Hematopoietic multipotent progenitor cell treated with erythropoietin and hydrocortisone succinate and interleukin-3 and kit ligand, for 6 days (in vitro differentiated cells): ENCODE measurements at places on chromosomes 5 and 9.

GRCh38 chr5:111720333-111720890 lies 36.6 kb downstream of the NREP start:
- DNase-seq: no peak

DNA sequence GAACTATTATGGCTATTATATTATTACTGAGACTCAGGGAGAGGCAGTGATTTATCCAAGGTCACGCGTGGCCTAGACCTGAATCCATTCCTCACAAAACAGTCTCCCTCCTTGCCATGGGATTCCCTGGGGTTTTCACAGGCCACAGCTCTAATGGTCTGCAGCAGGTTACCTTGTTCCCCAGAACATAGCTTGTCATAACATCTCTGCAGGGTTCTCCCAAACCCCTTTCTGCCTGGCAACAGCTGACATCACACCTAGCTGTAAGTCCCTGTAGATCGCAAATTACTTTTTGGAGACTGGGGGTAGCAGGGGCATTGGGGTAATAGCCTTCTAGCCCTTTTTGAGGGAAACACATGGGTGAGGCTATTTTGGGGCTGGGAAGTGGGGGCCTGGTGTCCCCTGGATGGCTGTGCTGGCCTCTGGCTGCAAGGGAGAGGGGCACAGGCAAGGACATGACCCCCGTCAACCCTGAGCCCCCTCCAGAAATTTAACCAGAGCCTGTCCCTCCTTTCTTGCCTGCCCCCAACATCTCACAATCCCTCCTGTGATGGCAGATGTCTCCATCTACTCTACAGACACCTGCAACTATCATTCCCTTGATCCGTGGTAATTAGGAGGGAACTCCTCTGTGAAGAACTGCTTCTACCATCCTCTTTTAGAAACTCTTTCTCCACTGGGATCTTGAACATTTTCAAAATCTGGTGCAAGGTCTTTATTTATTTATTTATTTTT lies 1.3 kb downstream of the CD74 start:
- DNase-seq: peak; percentile 83

DNA sequence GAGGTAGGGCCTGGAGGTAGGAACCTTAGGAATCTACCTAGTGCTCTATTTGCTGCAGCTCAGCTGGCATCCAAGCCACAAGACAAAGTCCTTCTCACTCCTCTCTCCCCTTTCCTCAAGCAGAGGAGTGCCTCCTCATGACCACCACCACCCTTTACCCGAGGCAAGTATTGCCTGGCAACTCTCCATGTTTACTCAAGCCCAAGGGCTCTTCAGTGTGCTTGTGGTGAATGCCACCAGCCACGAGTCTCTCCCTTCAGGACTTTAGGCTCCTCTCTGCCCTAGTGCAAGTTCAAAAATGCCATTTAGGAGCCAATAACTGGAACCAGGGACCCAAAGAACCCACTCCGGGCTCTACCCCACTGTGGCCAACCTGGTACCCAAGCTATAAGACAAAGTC lies 514.5 kb upstream of the RGMB start:
- no peak for DNase-seq

DNA sequence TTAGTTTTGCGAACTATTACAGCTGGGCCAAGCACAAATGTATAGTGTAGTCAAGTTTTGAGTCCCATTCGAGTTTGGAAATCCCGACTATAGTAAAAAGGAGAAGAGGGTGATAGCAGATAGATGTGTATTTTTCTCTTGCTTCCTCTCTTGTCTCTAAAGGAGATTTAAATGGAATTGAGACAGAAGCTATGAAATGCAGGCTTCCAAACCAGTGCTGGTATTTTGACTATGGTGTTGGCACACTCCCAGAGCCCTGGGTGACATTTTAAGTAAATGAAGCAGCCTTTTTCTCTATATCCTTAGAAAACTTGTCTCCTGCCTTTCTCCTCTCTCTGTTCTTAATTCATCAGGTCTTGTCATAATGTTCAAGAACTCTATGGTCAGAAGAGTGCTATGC lies 17.7 kb upstream of the AUH start:
- no peak for DNase-seq

DNA sequence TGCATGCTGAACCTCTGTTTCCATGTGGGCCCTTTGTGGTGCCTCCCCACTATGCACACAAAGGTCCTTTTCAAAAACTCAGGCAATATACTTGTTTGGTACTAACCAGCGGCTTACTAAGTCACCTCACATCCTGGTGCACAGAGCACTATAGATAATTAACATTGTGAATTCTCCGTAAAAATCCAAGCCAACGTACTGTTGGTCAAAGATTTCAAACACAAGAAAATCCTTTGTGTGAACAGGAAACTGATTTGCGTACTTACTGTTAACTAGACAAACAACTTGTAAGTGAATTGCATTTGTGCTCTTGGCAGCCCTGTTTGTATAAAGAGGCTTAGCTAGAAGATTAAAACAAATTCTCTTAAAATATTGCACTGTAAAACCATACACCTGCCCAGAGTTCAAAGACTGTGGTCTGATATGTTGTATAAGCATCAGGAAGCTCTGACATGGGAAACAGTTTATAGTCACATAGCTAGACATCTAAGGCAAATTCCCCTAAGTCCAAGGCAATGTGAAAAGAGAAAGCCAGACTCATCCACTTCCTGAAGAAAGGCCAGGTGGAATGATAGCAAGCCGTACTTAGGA lies 125.0 kb upstream of the SLC12A2 start:
- no peak for DNase-seq

DNA sequence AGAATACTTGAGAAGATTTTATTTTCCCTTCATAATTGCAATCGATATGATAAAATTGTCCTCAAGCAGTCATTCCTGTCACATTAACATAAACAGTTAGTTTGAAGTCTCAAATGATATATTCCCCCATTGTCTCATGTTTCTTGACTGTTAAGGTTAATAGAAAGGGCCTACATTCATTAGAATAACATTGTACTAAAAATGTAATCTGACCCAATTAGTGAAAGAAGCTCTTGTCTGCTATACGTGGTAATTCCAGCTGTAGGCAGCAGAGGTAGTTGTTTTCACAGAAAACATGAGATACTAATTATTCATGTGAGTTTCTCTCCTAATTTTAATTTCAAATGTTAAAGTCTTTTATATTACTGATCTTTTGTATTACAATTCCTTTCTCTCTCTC lies 25.9 kb upstream of the AP3B1 start:
- peak; percentile 58 for DNase-seq

DNA sequence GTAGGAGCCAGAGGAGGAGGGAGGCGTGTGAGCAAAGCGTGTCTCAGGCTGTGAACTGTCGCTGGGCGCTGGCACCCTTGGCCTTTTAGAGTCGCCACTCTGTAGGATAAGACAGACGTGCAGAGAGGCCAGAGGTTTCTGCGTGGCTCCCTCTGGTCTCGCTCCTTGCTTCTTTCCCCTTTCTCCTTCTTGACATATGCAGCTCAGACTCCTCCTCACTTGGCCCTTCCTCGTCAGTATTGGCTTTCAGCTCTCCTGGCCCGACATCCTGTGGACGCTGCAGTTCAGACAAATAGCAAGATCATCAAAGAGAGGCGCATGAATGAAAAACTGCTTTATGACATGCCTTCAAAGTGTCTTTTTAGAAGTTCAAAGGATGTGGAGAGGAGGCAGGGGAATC lies 116.8 kb upstream of the SPRY4 start:
- DNase-seq: no peak

GRCh38 chr5:140664030-140664358 lies 710 bp upstream of the WDR55 start:
- DNase-seq: no peak

DNA sequence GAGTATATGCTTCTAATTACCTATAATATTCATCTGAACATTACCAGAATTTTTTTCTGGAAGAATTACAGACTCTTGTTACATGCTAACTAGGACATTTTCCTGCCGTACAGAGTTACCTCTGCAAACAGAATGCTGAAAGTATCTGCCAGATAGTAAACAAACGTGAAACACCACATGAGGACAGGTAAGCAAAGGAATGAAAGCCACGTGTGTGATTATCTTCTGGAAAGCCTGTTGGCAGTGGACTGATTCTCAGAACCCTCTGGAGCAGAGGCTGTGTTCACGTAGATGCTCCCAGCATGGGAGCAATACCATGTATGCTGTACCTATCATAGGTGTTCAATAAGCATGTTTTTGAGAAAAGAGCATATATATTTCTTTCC lies 472.6 kb downstream of the ENC1 start:
- no peak for DNase-seq

GRCh38 chr5:82986404-82986803 lies 90.8 kb downstream of the TMEM167A start:
- no peak for DNase-seq

DNA sequence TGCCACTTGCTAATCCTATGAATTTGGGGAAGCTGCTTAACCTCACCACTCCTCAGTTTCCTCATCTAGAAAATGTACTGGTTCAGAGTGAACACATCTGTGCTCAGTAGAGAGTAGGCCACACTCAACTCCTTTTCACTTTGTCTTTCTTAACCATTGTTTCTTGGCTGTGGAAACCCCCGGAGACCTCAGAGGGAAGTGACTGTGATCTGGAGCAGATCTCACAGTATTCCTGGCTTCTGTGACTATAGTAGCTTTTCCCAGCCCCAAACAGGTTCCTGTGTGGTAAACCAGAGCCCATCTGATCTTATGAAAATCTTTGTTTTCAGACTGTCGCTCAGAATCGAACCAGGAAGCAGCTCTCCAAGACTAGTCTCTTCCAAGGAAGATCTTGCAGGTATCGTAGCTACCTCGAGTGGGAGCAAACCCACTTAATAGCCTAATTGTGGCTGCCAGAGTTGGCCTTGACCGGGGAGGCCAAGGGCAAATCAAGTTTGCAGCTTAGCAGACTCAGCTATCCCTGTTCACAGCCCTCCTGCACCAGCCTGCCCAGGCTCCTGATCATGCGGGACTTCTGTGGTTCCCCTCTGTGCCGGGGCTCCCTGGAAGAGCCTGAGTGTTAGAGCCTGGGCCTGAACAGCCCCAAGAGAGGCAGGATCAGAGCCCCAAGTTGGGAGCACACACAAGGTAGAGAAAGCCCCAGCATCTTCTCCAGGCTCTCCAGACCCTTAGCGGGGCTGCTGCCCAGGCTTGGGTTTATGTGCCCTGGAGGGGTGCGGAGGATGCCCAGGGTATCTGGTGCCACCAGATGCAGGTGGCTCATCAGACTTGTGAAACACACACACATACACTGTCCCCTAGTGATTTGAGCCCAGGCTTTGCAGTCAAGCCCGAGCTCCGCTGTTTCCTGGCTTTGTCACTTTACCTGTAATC lies 52.2 kb upstream of the ANGPTL2 start:
- no peak for DNase-seq

- DNase-seq: peak; percentile 75
These were observed 2.5 kb downstream of the PTGES2 start for GRCh38 chr9:128124873-128125579.

DNA sequence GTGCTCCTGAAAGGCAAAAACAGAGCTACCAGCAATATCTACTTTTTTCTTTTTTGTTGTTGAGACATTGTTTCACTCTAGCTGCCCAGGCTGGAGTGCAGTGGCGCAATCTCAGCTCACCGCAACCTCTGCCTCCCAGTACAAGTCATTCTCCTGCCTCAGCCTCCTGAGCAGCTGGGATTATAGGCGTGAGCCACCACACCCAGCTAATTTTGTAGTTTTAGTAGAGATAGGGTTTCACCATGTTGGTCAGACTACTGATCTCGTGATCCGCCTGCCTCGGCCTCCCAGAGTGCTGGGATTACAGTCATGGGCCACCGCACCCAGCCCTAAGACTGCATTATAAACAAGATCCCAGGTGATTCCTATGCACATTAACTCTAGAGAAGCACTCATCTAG lies 17.0 kb downstream of the PLPP1 start:
- no peak for DNase-seq

DNA sequence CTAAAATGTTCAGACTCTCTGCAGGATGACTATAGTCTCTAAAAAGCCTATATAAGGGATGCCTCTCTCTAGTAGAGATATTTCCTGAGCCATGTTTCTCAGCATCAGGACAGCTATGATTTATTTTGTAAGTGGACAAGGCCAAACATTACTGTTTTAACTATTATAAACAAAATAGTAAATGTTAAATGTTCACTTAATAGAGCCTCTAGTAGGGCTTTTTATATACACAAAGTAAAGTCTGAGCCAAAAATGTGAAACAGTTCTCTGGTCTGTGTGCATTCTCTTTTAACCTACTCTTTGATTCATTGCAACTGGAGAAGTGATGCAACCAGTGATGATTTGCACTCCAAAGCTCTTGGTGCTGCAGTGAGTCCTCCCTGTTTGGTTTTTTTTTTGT lies 220.5 kb downstream of the GDNF start:
- DNase-seq: no peak

DNA sequence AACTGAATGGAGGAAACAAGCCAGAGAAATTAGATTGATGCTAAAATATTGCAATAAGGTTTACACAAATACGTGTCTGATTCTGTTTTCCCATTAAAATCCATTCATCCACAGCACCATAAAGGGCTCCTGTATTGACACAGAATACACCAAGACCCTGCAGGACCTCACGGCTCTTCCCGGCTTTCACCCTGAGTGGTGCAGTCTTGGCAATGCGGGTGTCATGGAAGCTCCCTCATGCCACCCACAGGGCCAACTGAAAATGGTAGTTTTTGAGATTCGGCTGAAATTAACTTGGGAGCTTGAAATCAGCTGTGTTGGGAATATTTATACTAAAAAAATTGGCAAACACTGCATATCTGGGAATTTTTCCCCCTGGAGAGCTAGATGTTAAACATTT lies 17.3 kb upstream of the EXOC3 start:
- DNase-seq: peak; percentile 78

DNA sequence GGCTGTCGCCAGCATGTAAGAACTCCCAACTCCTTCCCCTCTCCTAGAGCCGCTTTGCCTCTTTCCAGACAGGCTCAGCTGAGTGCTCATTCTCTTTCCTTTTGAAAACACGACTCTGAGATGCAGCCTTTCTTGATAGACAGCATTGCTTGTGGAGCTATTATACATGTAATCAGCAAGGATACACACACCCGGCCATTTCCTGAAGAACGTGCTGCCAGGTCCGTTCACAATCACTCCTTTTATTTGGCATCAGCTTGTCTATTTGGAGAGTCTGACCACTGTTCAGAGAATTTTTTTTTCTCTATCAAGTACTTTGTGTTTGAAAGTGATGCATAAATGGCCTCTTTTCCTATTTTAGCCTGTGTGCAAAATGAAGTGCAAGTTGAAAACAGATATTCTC lies 328.7 kb downstream of the MARCHF11 start:
- no peak for DNase-seq

DNA sequence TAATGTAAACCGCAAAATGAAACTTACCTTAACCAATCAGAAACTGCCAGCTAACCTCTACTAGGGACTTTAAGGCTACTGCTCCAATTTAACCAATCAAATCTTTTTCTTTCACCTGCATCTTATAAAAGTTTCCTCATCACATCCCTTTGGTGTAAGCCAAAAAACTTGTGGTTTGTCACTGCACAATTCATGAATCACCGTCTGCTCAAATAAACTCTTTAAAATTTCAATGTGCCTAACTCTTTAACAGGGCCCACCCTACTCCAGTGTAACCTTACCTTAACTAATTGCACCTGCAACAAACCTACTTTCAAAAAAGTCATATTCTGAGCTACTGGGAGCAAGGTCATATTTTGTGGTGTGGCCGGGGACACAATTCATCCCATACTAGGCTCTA lies 172.2 kb upstream of the GRAMD2B start:
- DNase-seq: no peak
